ENCODE measurements at places on chromosomes 1 and 21.

GRCh38 chr1:145716641-145717345, 2.5 kb upstream of the CD160 start:
- DNase-seq: no peak

- no peak for DNase-seq
These were observed 430.5 kb downstream of the HLX start for GRCh38 chr1:221309723-221310122.

DNA sequence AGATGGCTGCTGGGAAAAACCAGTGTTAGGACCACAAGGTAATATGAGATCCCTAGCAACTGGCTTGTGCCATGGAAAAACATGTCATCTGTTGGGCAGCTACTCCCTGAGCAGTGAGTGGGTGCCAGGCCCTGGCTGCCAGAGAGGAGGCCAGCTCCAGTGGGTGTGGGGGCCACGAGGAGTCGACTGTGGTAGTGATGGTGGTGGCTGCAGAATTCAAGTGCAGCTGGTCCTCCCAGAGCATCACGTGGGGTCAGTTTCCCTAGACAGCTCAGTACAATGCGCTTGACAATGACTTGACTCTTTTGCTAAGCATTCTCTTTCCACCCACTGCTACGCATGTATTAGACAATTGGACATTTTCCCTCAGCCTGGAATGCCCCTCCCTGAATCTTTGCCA, 14.5 kb upstream of the CDC42 start:
- no peak for DNase-seq

GRCh38 chr1:244104309-244105060, 53.4 kb downstream of the ZBTB18 start:
- no peak for DNase-seq

Data from stimulated activated CD4-positive, alpha-beta T cell treated with anti-CD3 and anti-CD28 coated beads, TNF-alpha, amount 100 ng/mL, for 24 hours (primary cell).